ENCODE measurements at places on chromosomes 3 and 15.
A peak's percentile ranks its signal among the peaks of the same experiment; 100 is the strongest.

- no peak for DNase-seq
These were observed 226.8 kb upstream of the IGF1R start for GRCh38 chr15:98421419-98422129.

DNA sequence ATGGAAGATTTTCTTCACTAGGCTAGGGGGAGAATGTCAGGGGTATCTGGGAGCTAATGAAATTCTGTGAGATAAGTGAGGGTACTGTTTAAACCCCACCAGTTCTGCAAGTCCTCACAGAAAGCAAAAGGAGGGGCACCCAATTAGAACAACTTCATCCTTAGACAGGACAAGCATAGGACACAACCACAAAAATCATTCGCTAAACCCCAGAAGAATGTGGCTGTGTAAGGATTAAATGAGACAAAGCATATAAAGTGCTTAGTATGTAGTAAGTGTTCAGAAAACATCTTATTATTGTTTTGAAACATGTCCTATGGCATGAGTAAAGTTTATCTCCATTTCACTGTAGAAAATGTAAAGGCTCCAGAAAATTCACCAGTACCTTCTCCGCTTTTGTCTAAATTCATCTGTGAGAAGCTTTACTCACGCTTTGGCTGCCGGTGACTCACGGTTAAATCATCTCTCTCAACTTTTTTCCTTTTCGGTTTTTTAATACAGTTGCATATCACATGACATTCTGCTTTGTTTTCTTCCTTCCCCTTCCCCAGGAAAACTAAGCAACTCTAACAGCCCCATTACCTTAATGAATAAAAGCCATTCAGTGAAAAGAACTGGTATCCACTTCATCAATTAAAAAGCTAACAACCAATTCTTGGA lies 1.7 kb downstream of the CLRN1 start:
- no peak for DNase-seq

DNA sequence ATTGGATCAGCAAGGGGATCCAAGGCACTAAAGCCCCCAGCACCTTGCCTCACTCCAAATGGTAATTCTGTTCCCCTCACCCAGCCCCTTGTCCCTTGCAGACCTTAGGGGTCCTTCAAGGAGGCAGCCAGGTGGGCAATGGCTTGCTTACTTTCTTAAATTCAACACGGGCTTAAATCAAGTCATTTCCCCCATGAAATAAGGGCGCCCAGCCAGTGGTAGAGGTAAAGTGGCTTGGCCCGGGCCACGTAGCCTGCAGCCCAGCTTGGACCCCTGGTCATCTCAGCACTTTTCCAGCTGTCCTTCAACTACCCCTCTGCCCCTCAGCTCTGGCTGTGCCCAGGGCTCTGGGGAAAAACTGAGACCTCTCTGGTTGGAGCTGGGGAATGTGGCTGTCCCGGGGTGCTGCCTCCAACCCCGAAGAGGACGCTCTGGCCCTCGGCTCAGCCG lies 1.2 kb downstream of the PSTPIP1 start:
- DNase-seq: no peak

- no peak for DNase-seq
These were observed 433.4 kb downstream of the PYDC2 start for GRCh38 chr3:191894406-191894805.

GRCh38 chr3:38835939-38836338 lies 19.9 kb upstream of the SCN10A start:
- no peak for DNase-seq

- DNase-seq: no peak
These were observed 24.8 kb downstream of the IL16 start for GRCh38 chr15:81221449-81221848.

GRCh38 chr3:45677033-45677446 lies 12.2 kb upstream of the SACM1L start:
- no peak for DNase-seq

DNA sequence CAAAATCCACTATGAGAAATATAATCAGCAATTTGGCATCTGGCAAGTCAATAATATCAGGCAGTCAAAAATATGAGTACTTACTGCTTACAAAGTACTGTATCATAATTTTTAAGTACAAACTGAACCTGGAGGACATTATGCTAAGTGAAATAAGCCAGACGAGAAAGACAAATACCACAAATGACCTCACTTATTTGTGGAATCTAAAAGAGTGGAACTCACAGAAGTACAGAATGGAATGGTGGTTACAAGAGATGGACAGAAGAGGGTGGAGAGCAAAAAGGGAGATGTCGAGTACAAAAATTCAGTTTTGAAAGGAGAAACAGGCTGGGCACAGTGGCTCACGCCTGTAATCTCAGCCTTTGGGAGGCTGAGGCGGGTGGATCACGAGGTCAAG lies 12.4 kb downstream of the PCYT1A start:
- no peak for DNase-seq

DNA sequence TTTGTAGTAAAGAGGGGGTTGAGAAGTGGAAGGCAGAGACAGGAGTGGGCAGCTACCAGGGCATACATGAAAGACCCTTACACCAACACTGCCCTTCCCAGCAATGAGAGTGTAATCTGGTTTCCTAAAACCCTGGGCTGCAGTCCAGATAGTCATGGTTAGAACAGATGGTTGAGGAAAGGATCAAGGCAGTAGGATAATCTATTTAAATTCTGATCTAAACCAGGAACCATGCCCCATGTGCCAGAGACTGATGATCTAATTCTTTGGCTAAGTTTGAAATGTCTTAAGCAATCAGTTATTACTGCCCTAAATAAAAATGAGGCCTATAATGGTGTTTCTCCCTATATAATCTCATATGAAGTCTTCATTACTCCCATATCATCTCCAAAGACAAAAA lies 59.6 kb downstream of the PRTG start:
- DNase-seq: peak; percentile 4

GRCh38 chr3:107662124-107662507 lies 139.4 kb downstream of the BBX start:
- no peak for DNase-seq

- no peak for DNase-seq
These were observed 50.1 kb downstream of the GPR176 start for GRCh38 chr15:39869858-39870515.

DNA sequence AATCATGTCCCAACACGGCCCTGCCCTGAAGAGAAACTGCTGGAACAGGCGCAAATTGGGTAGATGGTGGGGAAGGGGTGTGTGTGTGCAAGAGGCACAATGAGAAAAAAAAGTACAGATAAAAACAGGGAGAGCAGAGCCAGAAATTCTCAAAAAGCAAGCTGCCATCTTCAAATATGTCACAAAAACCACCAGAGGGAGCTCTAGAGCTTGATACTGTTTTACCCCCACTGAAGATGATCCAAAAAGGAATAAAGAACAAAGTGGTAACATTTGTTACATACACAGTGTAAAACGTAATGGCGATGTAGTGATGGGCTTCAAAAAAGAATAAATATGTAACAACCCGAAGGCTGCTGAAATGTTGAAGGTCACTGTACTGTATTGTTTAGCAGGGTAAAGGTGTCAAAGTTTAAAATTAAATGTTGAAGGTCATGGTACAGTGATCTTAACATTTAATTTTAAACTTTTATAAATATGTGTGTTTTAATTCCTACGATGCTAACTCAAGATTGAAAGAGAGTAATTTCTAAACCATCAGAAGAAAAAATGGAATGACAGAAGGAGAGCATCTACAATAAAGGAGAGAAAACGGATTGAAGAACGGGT lies 6.0 kb downstream of the SNRPA1 start:
- peak; percentile 41 for DNase-seq

DNA sequence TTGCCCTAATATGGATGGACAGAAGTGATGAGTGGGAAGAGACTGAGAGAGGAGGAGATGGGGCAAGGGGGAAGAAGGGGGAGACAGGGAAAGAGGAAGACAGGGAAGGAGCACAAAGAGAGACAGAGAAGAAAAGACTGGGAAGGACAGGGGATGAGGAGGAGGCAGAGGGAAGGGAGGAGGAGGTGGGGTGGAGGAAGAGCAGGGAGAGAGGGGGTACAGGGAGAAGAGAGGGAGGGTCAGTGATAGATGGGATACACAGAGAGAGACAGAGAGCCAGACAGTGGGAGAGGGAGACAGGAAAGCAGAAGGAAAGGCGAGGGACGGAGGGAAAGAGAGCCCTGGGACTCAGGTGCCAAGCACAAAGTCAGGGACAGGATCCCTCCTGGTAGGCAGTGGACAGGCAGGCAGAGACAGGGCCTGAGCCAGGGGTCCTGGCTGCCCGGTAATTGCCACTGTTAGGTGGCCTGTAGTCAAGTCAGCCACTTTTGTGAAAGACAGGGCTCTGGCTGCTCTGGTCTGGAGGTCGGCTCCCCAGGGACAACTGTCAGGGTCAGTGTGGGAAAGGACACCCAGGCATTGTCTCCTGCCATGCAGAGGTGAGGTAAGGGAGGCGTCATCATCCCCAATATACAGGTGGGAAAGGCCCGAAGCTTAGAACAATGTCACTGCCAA lies 9.8 kb downstream of the VILL start:
- DNase-seq: no peak

GRCh38 chr15:67178569-67179210 lies 75.8 kb downstream of the AAGAB start:
- DNase-seq: no peak

GRCh38 chr3:61821823-61822251 lies 260.5 kb downstream of the PTPRG start:
- no peak for DNase-seq

DNA sequence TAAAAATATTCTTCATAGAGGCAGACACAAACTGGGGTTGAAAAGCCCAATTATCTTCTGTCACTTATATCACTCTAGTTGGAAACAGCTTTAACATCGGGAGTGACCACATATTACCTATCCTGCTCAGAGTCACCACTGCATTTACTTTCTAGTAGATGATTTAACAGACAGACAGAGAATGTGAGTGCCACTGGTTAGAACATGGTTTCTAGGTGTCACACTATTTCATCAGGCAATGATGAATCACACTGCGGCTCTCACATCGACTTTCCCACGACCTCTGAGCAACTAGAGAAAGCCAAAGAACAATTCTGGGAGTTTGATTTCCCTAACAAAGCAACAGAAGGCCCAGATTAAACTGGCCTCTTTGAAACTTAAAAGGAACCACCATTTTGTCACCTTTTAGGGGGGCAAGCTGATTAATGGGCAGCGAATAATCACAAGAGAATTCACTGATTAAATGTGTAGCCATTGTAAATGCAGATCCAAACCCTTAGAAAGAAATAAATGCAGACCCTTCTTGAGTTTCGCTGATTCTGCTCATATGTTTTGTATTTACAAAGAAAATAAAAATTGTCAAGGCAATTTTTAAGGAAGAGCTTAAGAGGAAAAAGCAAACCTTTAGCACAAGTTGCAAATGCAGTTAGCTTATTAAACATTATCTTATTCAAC lies 112.6 kb upstream of the KBTBD8 start:
- DNase-seq: no peak

GRCh38 chr3:45939341-45939771 lies 3.9 kb upstream of the CXCR6 start:
- DNase-seq: no peak

GRCh38 chr3:151631946-151632345 lies 101.8 kb upstream of the AADACL2 start:
- no peak for DNase-seq

- DNase-seq: no peak
These were observed 6.0 kb upstream of the BFSP2 start for GRCh38 chr3:133393691-133394474.

DNA sequence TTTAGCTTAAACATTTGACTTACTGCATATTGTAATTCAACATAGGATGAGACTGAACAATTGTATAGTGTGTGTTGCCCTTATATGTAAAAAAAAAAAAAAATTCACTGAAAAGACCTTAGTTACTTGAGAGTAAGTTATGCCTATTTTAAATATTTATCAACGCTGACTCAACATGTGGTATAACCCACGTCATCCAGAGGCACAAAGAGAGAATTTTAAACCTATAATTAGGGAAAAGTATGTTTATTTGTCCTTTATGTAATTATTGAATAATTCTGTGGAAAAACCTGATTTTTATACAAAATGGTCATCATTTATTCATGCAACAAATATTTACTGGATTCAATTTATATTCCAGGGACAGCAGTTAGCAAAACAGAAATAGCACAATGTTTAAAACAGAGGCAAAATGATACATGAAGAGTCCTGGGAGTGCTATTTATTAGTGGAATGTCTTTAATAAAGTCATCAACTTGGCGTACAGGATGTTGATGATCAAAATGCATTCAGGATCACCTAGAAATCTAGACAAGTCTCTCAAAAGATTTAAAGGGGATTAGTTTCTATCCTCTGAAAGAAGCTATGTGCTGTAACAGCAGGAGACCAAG lies 223.7 kb downstream of the PCCB start:
- DNase-seq: no peak

DNA sequence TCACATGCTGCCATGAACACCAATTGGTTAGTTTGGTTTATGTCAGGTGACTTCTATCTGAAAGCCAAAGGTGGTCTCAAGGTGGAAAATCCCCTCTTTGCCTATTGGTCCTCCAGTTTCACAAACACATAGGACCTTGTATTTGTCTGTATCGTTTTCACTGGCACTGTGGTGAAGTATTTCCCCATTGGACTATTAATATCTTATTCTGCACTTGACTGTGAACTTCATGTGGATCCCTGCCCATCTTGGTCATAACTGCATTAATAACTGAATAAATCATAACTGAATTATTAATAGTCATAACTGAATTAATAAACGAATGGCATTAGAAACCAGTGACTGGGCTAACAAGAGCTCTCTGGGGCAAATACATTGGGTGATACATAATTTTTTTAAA lies 341.3 kb upstream of the ADAMTS9 start:
- DNase-seq: no peak

GRCh38 chr3:141287326-141287725 lies 55.7 kb downstream of the PXYLP1 start:
- no peak for DNase-seq

GRCh38 chr3:168094580-168094876 lies 1.2 kb downstream of the GOLIM4 start:
- peak; percentile 52 for DNase-seq

DNA sequence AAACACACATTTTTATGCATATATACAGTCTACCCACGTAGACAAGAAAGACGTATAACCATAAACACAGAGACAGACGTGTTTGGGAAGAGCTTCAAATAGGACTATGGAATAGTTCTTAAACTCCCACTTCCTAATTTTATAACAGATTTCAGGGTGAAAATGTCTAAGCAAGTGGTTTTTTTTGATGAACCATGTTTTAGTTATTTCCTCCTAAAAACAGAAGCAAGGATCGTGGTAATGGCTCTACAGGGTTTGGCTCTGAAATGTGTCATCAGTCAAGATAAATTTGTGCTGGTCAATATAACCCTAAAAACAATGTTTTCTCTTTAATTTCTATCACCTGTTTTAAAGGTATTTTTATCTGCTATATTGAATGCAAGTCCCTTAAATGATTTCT lies 58.2 kb downstream of the FMN1 start:
- DNase-seq: no peak
